Thyroid gland (tissue), 4 donors: ENCODE measurements at places on chromosomes 7 and 10.

DNA sequence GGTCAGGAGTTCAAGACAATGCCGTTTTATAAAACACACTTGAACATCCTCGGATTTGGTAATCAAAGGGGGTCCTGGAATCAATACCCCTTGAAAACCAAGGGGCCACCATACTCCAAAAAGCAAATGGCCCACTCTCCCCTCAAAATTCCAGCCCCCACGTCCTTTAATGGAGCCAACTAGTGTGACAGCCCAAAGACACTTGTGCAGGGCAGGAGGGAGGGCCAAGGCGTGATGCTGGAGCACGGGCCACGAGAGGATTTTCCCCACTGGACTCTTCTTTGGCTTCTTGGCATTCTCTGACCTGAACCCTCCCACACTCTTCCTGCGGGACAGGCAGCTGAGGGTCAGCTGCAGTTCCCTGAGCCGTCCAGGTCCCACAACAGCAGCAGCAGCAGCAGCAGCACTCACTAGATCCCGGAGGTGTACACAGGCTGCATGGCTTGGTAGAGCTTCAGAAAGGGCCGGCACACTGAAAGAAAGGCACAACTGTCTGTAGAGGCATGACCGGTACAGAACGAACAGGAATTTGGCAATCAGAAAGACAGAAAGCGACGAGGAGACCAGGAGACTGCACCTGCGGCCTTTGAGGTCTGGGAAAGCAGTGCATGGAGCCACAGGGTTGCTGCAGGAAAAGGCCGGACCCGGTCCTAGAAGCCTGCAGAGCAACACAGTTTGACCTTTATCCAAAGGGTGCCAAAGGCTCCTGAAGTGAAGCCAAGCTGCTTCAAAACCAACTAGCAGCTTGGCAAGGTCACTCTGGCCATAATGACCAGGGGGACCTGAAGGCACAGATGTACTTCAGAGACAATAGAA, 168.2 kb downstream of the TNS3 start:
- no peaks in the 10 kb centered on the region for H3K27me3 ChIP-seq
- no peak for DNase-seq
- no peak overlapping the region for H3K27ac ChIP-seq
- H3K4me3 ChIP-seq: no peak overlapping the region
- peaks cover 18% of the 10 kb centered on the region for H3K36me3 ChIP-seq

GRCh38 chr10:119701861-119702260, 24.0 kb upstream of the INPP5F start:
- H3K27me3 ChIP-seq: no peaks in the 10 kb centered on the region
- H3K4me3 ChIP-seq: no peak overlapping the region
- H3K4me1 ChIP-seq: no peaks in the 10 kb centered on the region
- no peak overlapping the region for H3K27ac ChIP-seq

- H3K27ac ChIP-seq: no peak overlapping the region
- DNase-seq: no peak
- H3K4me1 ChIP-seq: no peaks in the 10 kb centered on the region
These were observed 23.6 kb downstream of the BEND7 start for GRCh38 chr10:13505052-13505680.

DNA sequence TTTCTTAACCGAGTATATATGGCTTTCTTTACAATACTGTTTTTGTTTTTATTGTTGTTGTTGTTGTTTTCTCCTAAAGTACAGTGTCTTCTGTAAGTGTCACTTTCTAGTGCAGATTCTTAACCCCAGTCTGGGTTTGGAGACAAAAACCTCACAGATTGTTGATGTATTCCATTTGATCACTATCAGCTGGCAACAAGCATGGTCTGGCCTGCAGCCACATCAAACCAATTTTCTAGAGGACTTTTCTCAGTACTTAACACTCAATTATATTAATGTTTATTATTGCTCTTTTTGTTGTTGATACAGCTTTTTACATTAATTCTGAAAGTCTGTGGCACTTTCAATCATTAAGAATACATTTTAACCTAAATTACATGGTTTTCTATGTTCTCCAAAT, 17.1 kb downstream of the LRRN3 start:
- H3K4me1 ChIP-seq: peaks cover 5% of the 10 kb centered on the region
- DNase-seq: no peak
- H3K27ac ChIP-seq: no peak overlapping the region
- no peaks in the 10 kb centered on the region for H3K36me3 ChIP-seq
- H3K27me3 ChIP-seq: no peaks in the 10 kb centered on the region

- H3K36me3 ChIP-seq: no peaks in the 10 kb centered on the region
- H3K27me3 ChIP-seq: no peaks in the 10 kb centered on the region
- no peak overlapping the region for H3K27ac ChIP-seq
- no peak overlapping the region for H3K4me3 ChIP-seq
- no peaks in the 10 kb centered on the region for H3K4me1 ChIP-seq
- no peak for DNase-seq
These were observed 42.5 kb upstream of the TMEM213 start for GRCh38 chr7:138755331-138755747.

- no peak for DNase-seq
- no peak overlapping the region for H3K27ac ChIP-seq
- H3K27me3 ChIP-seq: no peaks in the 10 kb centered on the region
- H3K4me1 ChIP-seq: no peaks in the 10 kb centered on the region
- H3K36me3 ChIP-seq: peaks cover 13% of the 10 kb centered on the region
These were observed 63.2 kb downstream of the CYP51A1 start for GRCh38 chr7:92071032-92071431.
